CD4-positive, alpha-beta T cell treated with Interleukin-15 for 4 hours (primary cell): ENCODE measurements at places on chromosomes 6 and 20.
A peak's percentile ranks its signal among the peaks of the same experiment; 100 is the strongest.

DNA sequence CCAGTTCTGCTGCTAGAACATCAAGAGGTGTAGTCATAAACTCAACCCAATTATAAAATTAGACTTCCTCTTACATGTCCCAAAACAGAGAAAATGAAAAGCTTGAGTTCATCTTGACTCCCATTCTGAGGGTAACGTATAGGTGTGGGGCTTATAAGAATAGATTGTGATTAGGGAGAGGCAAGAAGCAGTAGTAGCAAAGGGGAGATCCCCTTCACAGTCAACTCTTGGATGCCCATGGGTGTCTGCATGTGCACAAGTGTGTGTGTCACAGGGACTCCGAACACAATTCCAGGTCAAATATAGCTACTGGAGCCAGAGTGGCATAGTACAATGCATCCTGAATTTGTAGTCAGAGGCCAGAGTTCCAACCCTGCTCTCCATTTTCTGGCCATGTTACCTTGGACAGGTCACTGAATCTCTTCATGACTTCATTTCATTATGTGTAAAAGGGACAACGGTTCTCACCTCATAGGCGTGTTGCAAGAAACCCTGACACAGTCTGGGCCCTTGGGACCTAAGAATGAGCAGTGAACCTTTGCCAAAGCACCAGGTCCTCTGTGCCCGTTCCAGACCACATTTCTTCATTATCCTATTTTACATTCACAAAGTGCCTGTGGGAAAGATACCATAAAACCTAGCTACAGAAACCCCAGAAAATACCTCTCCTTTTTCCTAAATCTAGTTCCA is 11.8 kb downstream of the GSTA4 start:
- DNase-seq: no peak

GRCh38 chr6:167678102-167679101 is 148.3 kb upstream of the AFDN start:
- no peak for DNase-seq

DNA sequence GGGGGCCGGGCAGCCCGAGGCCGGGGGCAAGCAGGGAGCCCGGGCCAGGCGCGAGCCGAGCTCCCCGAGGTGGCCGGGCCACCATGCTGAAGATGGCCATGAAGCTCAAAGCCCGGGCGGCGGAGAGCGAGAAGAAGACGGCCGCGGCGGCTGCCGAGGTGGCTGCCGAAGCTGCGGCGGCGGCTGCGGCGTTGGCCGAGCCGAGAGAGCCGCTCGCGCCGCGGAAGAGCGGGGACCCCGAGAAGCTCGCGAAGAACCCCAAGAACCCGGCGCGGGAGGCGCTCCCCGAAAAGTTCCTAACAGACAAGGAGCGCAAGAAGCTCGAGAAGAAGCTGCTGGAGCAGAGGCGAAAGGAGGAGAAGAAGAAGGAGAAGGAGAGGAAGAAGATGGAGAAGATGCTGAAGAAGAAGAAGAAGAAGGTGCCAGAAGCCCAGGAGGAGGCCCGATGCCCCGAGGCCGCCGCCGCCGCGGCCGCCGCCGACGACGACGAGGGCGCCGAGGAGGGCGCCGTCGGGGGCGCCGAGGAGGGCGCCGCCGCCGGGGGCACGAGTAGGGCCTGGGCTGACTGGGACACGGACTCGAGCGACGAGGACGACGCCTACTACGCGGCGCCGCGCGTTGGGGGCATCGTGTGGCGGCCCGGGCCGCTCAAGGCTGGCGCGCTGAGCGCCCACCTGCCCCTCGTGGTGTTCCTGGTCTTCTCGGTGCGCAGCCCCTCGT is 37.4 kb downstream of the GNAS start:
- DNase-seq: no peak

- no peak for DNase-seq
Observed at GRCh38 chr20:6502219-6502618, 265.3 kb upstream of the BMP2 start.

- DNase-seq: peak; percentile 40
Observed at GRCh38 chr20:53707371-53708055, 113.9 kb upstream of the ZNF217 start.

- no peak for DNase-seq
Observed at GRCh38 chr6:130927305-130927704, 100.1 kb downstream of the SMLR1 start.

DNA sequence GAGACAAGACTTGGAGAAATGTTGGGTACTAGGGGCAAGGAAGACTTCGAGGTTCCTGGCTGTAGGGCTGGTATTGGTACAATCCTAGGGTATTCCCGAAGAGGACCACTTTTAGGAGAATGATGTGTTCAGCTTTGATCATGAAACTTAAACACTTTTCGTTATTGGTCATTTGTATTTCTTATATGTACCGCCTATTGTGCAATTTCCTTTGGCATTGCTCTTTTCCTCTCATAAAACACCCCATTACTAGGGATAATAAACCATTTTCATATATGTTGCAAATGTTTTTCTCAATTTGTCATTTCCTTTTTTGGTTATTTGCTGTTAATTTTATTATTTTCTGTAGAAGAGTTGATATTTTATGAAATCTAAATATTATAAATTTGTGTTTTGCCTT is 18.9 kb upstream of the ARFGEF3 start:
- no peak for DNase-seq
